ENCODE measurements at places on chromosomes 5 and 9.

- DNase-seq, result no peak
Measured at GRCh38 chr5:55829956-55830355, 21.2 kb upstream of the IL31RA start.

GRCh38 chr9:119771341-119771740 lies 402.1 kb upstream of the BRINP1 start:
- DNase-seq, result no peak

DNA sequence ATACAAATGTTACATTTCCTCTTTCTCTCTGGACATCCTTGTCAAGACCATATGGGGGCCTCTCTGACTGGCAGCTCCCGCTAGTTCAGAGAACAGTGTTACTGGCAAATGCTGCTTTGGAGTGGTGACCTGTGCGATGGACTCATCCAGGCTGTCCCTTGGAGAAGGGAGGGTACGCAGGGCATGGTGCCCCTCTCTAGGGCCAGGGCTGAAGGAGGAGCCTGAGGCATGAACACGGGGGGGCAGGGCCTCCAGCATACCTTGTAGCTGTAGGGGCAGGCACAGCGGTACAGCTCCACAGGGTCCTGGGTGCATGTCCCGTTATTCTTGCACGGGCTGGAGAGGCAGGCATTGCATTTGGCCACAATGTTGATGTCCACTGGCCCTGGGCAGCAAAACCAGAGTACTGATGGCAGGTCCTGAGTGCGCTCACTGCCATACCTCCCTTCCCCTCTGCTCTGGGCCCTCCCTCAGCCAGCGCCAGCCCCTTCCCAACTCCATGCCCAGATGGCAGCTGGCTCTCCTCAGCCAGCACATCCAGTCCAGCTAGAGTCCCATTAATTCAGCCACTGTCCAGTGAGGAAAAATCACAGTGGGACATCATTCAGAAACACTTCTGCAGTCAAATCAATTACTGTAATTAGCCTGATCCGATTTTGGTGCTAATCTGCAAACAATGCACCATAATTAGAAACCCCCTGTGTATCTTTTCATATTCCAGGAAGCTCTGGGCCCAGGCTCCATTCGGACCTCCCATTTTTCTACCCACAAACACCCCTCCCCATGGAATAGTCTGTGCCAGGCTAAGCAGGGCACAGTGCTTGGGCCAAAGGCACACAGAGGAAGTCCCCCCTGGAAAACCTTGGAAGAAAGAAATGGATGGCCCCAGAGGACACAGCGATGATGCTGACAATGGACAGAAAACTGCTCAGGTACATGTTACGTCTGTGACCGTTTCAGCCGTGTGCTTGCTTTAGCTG lies 128.8 kb upstream of the PANK3 start:
- DNase-seq, result no peak

GRCh38 chr9:87290241-87291052 lies 207.2 kb upstream of the DAPK1 start:
- DNase-seq, result no peak

DNA sequence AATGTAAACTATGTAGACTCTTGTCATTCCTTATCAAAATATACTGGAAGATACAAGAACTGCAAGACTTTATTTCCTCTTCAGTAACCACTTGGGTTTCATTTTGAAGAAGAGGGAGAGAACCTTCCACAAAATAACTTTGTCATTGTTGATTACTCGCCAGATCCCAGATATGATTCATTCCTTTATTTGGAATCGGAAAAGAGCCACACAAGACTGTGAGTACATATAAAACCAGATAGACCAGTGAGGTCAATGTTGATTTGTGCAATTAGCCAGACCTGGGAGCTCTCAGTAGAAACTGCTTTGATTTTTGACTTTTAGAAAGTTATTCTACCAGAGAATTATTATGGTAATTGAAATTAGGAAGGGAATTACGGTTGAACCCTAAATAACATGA lies 146.1 kb downstream of the TMEM167A start:
- no peak for DNase-seq

DNA sequence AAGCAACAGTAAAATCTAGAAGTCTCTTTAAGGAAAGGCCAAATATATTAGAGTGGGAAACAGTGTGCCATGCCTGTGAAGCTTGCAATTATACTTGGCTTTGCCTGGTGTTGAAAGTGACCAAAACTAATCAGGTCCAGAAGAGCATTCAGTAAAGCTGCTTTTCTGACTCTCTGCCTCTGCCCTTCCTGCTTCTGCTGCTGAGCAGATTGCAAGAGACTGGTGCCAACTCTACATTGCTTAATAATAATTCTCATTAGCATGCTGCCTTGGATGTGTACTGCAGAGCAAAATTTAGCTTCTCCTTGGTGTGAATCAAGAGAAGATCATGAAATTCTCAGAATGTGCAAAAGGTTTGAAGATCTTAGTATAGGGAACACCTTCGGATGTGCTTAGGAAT lies 120.4 kb upstream of the RFX3 start:
- DNase-seq, result no peak
